ENCODE measurements at places on chromosomes 6 and 20.

DNA sequence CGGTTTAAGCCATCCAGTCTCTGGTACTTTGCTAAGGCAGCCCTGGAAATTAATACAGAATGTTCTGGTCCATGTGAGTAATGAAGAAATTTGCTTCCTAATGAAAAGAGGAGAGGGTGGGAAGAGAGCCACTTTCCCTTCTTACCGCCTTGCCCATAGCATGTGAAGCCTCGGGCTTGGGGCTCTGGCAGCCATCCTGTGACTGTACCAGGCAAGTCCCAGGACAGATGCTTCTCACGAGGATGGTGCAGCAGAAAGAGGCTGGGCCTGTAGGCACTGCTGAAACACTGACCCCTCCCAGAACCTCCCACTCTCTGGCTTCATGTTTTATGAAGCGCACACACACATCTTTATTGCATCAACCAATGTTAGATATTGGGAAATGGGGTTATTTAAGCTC, 74.8 kb downstream of the IYD start:
- DNase-seq = no peak

DNA sequence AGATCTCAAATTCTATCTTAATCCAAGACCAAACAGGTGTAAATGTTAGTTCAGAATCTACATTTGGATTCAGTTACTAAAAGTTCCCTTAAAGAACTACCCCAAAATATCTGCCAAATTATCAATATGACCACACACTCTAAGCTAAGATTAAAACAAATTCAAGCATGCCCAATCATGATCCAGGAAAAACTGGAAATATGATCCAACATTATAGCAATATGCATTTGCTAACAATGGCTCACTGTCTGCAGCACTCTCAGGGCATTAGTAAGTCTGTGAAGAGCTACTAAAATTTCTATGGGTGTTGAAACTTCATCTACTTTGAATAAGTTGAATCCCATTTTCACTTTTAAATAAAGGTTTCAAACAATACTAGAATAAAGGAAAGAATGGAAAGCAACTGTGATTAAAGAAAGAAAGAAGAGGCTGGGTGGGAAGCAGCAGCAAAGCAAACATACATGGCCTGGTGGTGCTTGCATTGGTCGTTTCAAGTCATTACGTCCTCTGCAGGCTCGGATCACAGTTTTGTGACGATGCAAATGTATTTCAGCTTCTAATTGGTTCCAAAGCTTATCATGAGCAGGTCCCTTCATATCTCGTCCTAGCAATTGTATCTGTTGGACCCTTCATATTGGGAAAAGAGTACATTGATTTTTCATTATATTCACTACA, 29.2 kb downstream of the GOPC start:
- DNase-seq = no peak

DNA sequence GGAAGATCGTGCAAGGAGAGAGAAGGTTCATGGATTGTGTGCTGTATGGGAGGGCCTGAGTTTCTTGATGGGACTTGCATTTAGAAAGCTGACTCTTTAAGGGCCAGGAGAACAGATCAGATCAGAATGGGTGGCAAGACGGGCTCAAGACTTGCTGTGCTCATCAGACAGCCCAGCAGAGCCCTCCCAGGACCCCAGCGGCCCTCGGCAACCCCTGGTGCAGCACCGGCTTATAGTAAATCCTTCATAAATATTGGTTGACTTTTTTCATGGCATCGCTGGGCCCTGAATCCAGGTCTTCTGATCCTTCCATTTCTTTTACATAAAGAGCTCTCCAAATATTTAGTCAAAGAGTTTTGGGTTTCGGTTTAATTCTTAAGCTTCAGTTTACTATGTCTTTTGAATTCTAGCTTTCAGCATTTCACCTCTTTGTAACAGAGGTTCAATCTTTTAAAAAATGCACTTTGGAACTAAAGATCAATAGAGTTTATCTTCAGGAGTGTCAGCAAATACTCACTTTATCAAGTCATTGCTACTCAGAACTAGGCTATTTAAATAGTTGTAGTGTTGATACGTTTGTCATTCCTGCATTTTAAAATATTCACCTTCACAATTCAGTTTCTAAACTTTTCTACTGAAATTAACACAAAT, 205.6 kb downstream of the ZDHHC14 start:
- DNase-seq = no peak

DNA sequence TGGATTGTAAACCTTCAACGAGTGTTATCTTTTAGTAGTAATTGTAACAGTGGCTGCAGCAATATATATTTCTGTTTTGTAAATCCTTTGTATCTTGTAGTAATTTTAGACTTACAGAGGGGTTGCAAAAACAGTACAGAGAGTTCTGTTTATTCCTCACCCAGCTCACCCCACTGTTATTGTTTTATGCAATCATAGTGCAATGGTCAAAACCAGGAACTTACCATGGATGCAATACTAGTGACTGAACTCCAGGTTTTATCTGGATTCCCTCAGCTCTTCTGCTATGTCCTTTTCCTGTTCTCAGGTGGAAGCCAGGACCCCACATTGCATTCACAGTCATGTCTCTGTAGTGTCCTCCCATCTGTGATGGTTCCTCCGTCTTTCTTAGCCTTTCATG, 42.5 kb upstream of the NKX2-2 start:
- no peak for DNase-seq

GRCh38 chr20:41437836-41438235, 71.2 kb upstream of the EMILIN3 start:
- DNase-seq = no peak

DNA sequence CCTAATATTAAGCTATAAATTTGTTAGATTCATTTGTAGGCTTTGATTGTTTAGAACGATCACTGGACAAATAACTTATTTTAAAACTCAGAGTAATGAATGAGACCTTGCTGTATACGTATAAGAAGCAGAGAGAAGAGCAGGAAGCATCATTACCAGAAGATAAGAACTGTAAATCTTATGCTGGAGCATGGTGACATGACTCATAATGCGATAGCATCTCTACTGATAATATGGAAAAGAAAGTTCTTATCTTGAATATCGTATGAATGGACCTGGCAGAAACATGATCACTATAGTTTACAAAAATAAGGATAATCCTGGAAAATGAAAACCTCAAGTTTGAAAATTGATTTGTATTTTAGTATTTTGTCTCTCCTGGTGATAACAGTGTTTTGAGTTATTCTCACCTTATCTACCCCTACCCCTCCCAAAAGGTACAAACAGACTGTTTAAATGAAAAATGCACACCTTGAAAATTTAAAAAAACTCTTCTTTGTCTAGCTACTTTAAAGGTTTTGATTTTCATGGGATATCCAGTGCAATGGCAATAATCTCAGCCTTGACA, 2.0 kb upstream of the ZSCAN26 start:
- DNase-seq = no peak
